ENCODE measurements at places on chromosomes 2 and 18. TPM values are rescaled to one million over a fixed set of nuclear protein-coding genes. Genes with fewer than 3 reads are reported as not detected.

DNA sequence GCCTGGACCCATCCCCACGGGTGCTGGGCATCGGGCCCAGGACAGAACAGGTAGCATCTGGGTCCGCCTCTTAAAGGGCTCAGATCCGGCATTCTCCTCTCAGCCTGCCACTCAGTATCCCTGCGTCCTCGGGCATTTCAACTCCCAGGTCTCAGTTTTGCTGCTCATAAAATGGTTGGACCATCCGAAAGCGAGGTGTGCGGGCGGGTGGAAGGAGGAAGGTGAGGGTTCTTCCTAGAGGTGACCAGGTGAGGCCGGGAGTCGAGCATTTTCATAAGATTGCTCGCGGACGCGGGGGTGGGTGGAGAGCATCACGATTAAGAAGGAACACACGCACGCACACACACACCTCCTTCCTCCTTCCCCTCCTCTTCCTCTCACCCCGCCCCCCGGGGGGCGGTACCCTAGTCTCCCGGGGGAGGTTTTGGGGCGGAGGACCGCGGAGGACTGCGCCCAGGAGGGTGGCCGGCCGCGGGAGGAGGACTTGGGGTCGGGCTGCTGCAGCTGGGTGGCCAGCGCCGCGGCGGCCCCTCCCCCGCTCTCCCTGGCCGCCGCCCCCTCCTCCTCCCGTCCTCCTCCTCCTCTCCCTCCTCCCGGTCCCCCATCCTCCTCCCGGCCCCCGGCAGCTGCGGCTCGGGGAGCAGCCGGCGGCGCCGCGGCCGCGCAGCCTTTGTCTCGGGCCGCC lies 97.9 kb upstream of the GPR45 start:
- DNase-seq, result no peak

DNA sequence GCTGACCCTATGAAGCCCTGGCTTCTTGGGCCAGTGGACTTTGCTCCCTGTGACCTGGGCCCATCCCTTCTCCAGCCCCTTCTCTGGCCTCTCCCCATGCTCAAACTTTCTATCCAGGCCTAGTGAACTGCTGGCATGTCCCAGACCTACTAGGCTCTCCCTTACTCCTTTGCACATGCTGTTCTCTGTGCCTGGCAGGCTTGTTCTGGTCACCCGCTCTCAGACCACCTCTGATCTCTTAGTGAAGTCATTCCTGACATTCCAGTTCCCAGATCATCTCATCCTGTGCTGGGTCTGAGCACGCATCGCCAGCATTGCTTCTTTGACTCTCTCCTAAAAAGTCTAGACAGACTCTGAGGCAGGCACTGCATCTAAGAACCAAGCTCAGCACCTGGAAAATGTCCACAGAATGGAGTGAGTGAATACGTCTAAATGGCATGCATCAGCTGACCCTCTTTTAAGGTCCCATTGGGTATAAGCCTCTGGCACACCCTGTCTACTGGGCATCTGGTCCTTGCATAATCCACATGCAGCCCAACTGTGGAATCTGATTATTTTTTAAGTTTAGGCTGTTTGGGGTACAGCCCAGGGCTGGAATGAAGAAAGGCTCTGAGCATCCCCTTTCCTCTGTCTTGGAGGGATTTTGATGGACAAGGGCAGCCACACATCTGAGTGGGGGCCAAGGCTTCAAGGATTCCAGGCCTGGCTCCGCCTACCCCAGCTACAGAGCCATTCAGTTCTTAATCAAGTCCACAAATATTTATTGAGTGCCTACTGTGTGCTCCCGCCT lies 130.6 kb upstream of the HAAO start:
- no peak for DNase-seq

- DNase-seq, result no peak
Measured at GRCh38 chr2:188577231-188577630, 285.6 kb downstream of the GULP1 start.

GRCh38 chr18:11412811-11413210 lies 196.6 kb upstream of the SLC35G4 start:
- DNase-seq, result no peak

GRCh38 chr2:219634171-219634940 lies 6.9 kb downstream of the SLC4A3 start:
- DNase-seq, result no peak

GRCh38 chr2:40488927-40489677 lies 37.2 kb upstream of the SLC8A1 start:
- no peak for DNase-seq

GRCh38 chr2:125330133-125330532 lies 1305.0 kb downstream of the CNTNAP5 start:
- no peak for DNase-seq

DNA sequence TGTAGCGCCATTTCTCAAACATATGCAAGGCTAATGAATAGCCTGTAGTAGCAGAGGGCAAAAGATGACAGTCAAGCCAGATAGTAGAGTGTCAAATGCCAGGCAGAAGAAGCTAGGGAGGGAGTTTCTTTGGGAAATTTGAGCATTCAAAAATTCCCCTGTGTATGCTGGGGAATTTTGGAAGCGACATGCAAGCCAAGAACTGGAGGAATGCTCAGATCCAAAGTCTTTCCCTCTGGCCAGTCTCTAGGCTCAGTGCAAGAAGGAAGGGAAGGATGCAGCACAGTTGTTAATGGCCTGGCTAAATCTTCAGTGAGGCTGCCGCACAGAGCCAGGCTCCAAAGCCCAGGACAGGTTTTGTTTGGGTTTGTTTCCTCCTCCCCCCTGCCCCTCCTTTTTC lies 59.9 kb downstream of the ATP9B start:
- DNase-seq, result no peak

DNA sequence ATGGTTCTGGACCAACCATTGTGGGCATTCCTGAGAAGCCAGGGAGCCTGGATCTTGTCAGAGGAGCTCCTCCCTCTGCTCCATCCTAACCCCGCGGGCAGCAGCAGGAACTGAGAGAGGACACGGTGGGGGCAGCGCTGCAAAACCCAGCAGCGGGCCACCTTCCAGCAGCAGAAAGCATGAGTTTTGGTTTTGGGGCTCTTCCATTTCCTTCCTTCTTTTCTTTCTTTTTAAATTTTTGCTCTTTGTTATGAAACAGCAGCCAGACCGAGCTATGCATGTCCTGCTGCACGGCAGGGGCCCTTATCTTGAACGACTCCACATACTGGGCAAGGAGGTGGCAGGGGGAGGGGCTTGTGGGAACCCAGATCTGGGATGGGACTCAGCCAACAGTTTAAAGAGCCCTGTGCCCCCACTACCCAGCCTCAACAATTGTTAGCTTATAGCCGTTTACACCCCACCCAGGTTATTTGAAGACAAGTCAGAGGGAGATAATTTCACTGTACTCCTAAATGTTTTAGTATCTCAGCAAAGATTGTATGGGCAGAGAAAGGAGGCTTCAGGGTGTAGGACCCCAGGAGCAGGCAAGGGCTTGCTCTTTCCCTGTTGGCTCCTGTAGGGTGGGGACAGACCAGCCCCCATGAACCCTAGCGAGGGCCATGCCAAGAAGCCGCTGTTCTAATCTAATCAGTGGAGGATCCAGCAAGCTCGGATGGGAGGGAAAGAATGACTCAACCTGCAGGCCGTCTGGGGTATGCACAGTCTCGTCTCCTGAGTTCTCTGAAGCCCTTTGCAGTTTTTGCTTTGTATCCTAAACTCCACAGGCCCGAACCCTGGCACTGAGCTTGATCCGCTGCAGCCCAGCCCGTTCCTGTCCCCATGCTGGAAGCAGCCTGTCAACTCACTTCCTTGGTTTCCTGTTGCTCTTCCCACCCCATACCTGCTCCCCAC lies 75.3 kb downstream of the LRRFIP1 start:
- DNase-seq, result no peak

- DNase-seq, result no peak
Measured at GRCh38 chr2:197001921-197002320, 75.4 kb upstream of the PGAP1 start.

- DNase-seq, result no peak
Measured at GRCh38 chr2:42900289-42900891, 108.0 kb upstream of the HAAO start.

GRCh38 chr2:10820562-10820961 lies 8.0 kb upstream of the PDIA6 start:
- no peak for DNase-seq

- no peak for DNase-seq
Measured at GRCh38 chr2:181042706-181043105, 62.3 kb downstream of the UBE2E3 start.

DNA sequence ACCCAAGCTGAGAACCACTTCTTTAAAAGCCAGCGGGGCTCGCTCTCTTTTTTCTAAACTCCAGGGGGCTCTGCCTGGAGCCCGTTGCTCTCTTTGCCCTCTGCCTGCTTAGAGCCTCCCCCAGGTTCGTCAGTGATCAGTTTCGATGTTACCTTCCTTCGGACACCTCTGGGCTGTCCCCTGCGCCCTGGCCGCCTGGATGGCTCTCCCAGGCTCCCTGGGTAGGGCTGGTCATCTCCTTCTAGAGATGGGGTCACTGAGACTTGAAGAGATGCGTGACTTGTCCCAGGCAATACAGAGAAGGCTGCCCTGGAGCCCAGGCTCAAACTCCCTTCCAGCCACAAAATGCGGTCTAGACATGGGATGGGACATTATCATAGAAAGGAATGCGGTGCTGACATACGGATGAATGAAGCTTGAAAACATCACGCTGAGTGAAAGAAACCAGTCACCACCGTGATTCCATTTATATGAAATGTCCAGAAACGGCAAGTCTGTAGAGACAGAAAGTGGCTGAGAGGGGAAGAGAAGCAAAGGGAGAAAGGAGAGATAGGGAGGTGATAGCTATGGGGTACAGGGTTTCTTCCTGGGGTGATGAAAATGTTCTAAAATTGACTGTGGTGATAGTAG lies 14.6 kb downstream of the KCNF1 start:
- peak; percentile 30 for DNase-seq

DNA sequence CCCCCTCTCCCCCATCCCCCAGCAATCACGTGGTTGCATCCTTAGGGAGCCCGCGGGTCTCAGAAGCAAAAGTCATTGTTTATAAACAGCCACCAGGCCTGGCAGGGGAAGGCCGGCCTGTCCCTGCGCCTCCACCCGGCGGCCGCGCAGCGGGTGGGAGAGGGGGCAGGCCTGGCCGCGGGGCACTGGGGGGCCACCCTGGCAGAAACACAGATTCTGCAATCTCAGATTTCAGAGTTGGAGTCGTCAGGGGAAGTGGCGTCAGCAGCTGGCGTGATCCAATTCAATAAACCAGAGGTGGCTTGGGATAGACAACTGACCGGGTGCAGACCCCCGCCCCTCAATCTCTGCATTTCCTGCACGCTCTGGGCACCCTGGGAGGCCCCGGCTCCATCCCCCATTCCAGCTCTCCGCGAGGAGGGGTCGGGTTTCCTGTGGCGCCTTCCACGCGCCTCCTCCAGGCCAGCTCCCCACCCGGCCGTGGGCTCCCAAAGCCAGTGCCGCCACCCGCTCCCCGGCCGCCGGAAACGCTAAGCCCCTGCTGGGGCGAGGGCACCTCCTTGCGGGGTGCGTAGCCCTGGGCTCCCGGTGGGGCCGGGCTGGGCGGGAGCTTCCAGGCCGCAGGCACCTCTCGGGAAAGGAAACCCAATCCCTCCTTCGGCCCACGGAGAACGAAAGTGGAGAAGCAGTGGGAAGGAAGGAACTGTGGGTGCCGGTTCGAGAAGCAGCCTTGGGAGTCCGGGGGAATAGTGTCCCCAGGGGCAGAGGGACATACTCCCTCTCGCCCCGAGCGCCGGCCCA lies 1.1 kb downstream of the BIN1 start:
- DNase-seq, result peak; percentile 86

DNA sequence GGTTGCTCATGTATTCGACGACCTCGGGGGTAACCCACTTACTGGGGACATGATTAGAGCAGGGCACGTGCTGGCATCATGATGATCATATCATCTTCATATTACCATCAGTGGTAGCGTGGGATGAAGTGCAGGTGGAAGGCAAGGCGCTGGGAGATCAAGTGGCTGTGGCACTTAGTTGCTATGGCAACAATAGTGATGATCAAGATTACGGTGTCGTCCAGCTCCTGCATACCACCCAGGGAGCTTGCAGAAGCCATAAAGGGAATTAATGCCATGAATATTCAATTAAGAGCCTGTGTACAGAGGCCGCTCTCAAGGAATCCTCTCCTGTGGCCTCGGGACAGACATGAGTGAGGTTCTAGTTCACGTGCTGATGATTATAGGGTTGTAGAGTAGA lies 237.2 kb upstream of the COPS8 start:
- DNase-seq, result no peak

- DNase-seq, result no peak
Measured at GRCh38 chr2:63425606-63426005, 162.7 kb downstream of the WDPCP start.

GRCh38 chr2:195477248-195477995 lies 179.6 kb upstream of the SLC39A10 start:
- no peak for DNase-seq

DNA sequence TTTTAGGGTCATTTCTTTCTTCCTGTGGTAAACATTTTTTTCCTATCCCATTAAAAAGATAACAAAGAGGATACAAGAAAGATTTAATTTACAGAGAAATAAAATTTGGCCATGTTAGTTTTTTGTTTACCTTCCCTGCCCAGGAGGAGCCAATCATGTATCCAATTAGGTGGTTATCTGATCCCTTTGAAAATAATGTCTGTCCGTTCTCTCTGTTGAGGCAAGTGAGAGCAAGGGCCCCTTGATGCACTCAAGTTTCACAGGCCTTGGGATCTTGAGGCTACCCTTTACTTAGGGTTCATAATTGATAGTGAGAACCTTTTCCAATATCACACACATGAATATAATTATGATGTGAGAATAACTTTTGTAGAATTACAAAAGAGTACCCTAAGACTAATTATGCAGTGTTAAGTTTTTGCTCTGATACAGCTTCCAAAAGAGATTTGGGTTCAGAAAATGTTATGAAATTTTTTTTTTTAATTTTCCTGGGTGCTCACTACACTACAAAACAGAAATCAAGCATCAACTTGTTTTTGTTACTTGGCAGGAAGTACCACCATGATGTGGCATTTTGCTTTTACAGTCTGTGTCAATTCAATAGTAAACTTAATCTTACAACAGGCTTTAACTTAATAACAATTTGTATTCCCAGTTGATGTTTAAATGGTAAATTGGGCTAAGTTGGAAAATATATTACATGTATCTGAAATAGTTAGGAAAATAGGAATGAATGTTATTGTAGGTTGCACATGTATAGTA lies 42.0 kb downstream of the AFTPH start:
- DNase-seq, result no peak

PID1 gene
- total RNA-seq, result 1.8 TPM

PROKR1 gene
- total RNA-seq, result not detected

DES gene
- total RNA-seq, result 0.70 TPM

CAPN14 gene
- 0.10 TPM for total RNA-seq

CYP1B1 gene
- 135 TPM for total RNA-seq

PRKCE gene
- total RNA-seq, result 8.6 TPM

Measured in chondrocyte (in vitro differentiated cells).